ENCODE measurements at places on chromosomes 4 and X.

- DNase-seq: peak; percentile 27
Observed at GRCh38 chrX:49884290-49884862, 5.1 kb downstream of the USP27X start.

GRCh38 chr4:56971383-56971782 is 6.0 kb downstream of the NOA1 start:
- DNase-seq: no peak

- no peak for DNase-seq
Observed at GRCh38 chr4:15320121-15320678, 107.6 kb upstream of the C1QTNF7 start.

- no peak for DNase-seq
Observed at GRCh38 chrX:11887175-11887574, 129.1 kb downstream of the MSL3 start.

DNA sequence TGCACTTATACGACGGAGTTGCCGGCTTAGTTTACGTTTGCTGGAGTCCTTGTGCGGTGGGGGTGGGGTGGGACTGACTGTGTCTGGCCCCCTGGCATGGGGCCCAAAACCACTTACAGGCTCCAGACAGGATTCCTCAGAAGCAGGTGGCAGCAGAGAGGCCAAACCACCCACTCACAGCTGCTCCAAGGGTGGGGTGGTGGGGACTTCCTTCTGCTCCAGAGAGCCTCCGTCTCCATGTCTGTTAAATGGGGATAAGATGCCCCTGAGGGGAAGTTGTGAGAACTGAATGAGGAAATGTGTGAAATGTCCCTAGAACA is 36.7 kb downstream of the PSAPL1 start:
- DNase-seq: no peak

All from stimulated activated CD4-positive, alpha-beta T cell treated with anti-CD3 and anti-CD28 coated beads, Interleukin-1b, Interleukin-23, amount 100 ng/mL, for 1 hour (primary cell).